Left cardiac atrium (tissue), 4 donors: ENCODE measurements at places on chromosomes 1 and 21. TPM values are rescaled to one million over a fixed set of nuclear protein-coding genes. Genes with fewer than 3 reads are reported as not detected.

DNA sequence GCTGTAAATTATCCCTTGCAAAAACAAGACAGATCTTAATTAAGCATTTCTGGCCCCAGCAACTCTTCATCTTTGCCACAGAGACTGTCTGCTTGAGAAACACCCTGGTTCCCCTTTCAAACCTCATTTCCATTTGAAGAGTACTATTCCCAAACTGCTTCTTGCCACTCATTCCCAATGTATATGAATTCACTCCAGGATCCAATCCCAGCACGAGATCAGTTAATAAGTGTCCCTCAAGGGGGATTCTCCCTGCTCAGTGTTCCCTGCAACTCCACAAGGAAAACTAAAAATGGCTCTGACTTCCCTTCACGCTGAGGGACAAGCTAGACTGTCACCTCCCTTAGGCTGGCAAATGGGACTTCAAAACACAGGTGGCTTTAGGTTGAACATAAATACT is 173.2 kb downstream of the SIPA1L2 start:
- no peak for DNase-seq

DNA sequence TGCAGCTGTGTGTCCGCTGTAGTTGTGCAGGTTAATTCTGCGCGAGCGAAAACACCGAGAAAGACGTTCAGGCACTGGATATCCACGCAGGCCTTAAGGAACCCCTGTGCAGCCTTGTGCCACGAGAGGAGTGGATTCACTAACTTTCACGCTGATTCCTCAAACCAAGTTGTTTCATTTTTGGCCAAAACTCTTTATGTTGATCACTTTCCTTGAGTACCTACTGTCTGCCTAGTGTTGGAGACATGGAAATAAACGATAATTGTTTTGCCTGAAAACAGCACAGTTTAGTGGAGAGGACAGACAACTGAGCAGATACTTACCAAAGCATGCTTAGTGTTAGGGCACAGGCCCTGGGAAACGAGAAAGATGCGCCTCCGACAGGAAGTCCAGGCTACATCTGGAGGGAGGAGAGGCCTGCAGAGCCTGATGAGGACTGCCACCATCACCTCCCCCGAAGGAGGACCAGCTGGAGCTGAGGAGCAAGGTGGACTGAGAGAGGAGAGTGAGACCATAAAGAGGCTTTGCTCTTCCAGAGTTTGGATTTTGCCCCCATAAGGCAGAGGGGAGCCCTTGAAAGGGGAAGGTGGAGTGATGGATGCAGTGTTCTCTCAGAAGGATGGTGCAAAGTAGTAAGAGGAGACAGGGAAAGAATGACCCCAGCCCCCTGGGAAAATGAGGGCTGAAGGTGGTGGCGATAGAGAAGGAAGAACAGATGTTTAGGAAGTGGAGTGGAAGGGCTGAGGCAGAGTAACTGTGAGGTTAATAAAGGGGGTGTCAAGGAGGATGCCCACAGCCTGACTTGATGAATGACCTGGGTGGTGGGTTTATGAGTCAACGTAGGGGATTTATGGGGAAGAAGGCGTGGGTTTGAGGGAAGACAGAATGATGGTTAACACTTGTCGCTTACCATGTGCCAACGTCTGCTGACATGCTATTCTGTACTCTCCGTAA is 956 bp upstream of the SCAF4 start:
- DNase-seq: no peak

- no peak for DNase-seq
These were observed 170.5 kb downstream of the TTLL7 start for GRCh38 chr1:83828456-83828855.

DNA sequence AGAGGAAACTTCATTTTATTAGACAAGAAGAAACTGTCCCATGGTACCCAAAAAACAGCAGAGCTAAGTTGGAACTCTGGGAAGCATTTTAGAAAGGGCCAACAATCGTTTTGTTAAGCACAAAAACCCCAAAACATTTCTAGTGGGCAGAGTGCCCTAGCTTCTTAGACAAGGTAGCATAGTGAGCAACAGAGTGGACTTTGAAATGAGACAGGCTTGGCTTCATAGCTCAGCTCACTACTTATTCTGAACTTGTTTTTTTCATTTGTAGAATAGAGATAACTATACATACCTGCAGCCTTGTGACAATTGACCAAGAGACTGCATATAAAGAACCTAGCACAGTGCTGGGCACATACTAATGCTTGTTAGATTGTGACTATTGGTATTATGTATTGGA is 50.1 kb downstream of the HLX start:
- no peak for DNase-seq

DNA sequence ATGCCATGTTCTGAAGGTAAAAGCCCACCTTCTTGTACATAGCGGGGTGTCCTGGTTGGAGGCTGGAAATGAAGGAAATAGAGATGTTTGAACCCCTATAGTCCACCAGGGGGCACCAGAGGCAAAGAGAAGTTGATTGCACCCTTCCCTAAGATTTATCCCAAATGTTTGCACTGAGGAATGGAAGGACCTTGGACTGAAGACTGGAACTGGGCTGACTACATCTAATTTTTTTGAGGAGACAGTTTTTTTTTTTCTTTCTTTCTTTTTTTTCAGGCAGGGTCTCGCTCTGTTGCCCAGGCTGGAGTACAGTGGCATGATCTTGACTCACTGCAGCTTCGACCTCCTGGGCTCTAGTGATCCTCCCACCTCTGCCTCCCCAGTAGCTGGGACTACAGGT is 55.3 kb upstream of the EIF4G3 start:
- no peak for DNase-seq

DNA sequence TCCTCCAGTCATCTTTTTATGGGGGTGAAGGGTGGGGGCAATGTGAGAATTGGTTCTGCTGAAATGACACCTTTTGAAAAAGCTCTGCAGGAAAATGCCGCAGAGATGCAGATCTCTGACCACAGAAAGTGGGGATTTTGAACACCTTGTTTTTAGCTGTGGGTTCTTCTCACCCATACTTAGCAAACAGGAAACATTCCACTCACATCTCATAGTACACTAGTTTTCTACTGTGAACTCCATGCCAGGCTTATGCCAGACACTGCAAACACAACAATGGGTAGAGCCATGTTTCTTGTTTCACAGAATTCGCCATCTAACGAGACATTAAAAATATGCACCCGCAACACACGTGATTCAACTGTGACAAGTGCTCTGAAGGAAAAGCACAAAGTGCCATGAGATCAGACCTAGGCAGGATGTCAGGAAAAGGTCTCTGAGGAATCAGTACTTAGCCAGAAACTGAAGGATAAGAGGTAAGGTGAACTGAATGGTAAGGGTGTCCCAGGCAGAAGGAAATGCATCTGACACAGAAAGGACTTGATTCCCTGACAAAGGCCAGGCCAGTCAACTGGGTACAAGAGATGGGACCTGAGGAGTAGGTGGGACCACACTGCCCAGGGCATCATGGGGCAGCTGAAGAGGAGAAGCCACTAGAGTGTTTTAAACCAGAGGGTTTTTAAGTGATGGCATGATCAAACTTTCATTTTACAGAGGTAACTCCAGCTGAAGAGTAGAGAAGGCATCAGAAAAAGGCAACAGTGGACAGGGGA is 83.8 kb upstream of the JAK1 start:
- no peak for DNase-seq

GRCh38 chr1:222583079-222583478 is 6.7 kb downstream of the TAF1A start:
- no peak for DNase-seq

RAP1GAP gene
- total RNA-seq: 16.4 TPM

GRCh38 chr1:186736971-186737685 is 56.9 kb upstream of the PTGS2 start:
- no peak for DNase-seq

DNA sequence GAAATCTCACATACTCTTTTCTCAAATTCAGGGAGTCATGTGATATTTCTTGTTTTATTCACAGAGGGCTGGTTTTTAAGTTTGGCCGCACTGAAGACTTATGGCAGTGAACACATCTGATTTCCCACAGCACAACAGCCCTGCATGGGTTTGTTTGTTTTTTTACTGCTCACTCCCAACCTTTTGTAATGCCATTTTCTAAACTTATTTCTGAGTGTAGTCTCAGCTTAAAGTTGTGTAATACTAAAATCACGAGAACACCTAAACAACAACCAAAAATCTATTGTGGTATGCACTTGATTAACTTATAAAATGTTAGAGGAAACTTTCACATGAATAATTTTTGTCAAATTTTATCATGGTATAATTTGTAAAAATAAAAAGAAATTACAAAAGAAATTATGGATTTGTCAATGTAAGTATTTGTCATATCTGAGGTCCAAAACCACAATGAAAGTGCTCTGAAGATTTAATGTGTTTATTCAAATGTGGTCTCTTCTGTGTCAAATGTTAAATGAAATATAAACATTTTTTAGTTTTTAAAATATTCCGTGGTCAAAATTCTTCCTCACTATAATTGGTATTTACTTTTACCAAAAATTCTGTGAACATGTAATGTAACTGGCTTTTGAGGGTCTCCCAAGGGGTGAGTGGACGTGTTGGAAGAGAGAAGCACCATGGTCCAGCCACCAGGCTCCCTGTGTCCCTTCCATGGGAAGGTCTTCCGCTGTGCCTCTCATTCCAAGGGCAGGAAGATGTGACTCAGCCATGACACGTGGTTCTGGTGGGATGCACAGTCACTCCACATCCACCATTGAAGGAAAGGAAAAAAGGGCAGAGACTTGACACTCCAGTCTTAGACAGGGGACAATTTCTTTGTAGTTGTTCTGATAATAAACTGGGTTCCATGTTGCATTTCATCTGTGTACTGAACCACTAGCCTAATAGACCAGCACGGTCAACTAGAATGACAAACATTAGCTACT is 22.8 kb downstream of the TMEM50A start:
- no peak for DNase-seq

TMEM54 gene
- 11.4 TPM for total RNA-seq
